CD14-positive monocyte (primary cell): ENCODE measurements at places on chromosomes 7 and 10. TPM values are rescaled to one million over a fixed set of nuclear protein-coding genes. Genes with fewer than 3 reads are reported as not detected.

RAMP3 gene
- not detected for polyA plus RNA-seq

LDB3 gene
- not detected for polyA plus RNA-seq

NKX1-2 gene
- polyA plus RNA-seq: not detected in 2 replicates

TMEM213 gene
- not detected for polyA plus RNA-seq

- H3K36me3 ChIP-seq: no peaks in the 10 kb centered on the region
- peaks cover 31% of the 10 kb centered on the region for H3K27me3 ChIP-seq
- no peak for DNase-seq
- H3K27ac ChIP-seq: no peak overlapping the region
- H3K4me1 ChIP-seq: peaks cover 18% of the 10 kb centered on the region
Measured at GRCh38 chr7:72335561-72336381, 76.4 kb downstream of the CALN1 start.

DNA sequence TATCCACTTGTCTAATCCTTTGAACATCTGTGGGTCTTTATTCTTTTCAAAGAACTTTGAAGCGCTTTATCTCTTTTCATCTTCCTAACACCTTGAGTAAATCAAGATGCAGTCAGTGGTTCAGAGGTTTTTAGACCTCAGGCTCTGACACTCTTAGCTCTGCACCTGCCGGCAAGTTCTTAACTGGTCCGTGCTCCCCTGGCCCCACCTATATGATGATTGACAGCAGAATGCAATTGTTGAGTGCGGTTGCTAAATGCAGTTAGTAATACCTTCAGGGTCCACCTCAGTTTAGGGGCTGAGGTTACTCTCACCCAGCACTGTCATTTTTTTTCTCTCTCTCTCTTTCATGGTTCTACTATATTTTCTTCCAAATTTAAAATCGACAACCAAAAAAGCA lies 854.2 kb upstream of the AUTS2 start:
- DNase-seq: no peak
- H3K27me3 ChIP-seq: no peaks in the 10 kb centered on the region
- H3K4me3 ChIP-seq: no peak overlapping the region
- H3K4me1 ChIP-seq: no peaks in the 10 kb centered on the region
- H3K27ac ChIP-seq: no peak overlapping the region
- H3K36me3 ChIP-seq: no peaks in the 10 kb centered on the region

DNA sequence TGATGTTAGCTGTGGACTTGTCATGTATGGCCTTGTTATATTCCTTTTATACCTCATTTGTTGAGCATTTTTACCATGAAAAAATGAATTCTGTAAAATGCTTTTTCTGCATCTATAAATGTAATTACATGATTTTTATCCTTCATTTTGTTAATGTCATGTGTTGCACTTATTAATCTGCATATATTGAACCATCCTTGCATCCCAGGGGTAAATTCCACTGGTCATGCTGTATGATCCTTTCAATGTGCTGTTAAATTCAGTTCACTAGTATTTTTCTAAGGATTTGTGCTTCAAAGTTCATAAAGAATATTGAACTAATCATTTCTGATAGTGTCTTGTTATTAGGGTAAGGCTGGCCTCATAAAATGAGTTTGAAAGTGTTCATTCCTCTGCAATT lies 31.9 kb upstream of the AHR start:
- H3K27ac ChIP-seq: no peak overlapping the region
- no peaks in the 10 kb centered on the region for H3K36me3 ChIP-seq
- H3K4me3 ChIP-seq: no peak overlapping the region
- no peaks in the 10 kb centered on the region for H3K4me1 ChIP-seq
- no peaks in the 10 kb centered on the region for H3K27me3 ChIP-seq

DNA sequence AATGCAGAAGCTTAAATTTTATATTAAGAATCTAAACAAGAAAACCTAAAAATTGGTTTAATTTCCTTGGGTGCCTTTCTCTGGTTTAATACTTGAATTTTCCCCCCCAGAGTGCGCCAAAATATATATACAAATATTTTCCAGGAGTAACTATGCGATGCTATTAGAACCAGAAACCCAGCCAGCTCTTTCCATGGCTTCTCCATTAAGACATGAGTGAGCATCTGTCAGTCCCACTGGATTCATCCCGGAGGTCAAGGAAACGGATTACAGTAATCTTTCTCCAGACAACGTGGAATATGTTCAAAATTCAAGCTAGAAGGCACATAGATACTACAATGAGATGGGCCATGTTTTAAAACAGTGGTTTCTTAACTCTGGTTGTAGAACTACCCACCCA lies 148.8 kb downstream of the TAX1BP1 start:
- H3K27ac ChIP-seq: no peak overlapping the region
- no peaks in the 10 kb centered on the region for H3K4me1 ChIP-seq
- no peak for DNase-seq

DNA sequence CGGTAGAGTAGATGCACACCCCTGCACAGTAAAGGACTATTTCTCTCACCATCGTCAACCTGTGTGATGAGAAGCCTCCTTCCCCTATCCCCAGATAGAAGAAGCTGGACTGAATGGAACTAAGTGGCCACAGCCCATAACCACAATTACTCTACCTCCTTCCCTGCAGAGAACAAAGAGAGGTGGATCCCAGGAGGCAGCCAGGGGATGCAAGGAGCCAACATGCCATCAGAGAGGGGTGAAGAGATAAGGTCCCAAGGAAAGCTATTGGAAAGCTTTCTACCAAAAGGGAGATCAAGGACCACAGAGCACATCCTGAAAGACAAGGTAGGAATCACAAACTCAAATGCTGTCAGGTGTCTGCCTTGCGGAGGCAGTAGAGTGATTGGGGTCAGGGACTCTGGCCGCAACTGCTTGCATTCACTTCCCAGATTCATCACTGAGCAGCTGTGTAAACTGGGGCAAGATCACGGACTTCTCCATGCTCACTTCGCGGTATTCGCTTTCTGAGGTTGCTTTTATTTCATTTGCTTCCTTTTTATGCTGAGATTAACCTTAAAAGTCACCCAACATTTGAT lies 81.6 kb upstream of the MYO3A start:
- H3K4me1 ChIP-seq: no peaks in the 10 kb centered on the region
- H3K4me3 ChIP-seq: no peak overlapping the region
- no peak for DNase-seq
- H3K36me3 ChIP-seq: no peaks in the 10 kb centered on the region

DNA sequence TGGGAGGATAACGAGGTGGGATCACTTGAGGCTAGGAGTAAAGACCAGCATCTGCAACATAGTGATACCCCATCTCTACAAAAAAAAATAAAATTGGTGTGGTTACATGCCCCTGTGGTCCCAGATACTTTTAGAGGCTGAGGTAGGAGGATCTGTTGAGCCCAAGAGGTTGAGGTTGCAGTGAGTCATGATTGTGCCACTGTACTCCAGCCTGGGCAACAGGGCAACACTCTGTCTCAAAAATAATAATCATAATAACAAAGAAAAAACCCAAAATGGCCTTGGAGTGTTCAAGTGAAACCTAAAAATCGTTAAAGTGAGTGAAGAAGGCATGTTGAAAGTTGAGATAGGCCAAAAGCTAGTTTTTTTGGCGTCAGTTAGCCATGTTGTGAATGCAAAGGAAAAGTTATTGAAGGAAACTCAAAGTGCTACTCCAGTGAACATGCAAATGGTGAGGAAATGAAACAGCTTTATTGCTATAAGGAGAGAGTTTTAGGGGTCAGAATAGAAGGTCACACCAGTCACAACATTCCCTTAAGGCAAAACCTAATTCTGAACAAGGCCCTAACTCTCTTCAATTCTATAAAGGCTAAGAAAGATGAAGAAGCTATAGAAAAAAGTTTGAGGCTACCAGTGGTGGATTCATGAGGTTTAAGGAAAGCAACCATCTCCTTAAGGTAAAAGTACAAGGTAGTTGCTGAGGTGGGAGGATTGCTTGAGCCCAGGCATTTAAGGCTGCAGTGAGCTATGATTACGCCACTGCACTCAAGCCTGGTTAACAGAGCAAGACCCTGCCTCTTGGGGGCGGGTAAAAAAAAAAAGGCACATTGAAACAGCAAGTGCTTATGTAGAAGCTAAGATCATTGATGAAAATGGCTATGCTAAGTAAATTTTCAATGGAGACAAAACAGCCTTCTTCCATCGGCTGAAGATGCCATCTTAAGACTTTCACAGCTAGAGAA lies 45.4 kb upstream of the STOX1 start:
- no peak for DNase-seq
- no peak overlapping the region for H3K27ac ChIP-seq
- H3K27me3 ChIP-seq: no peaks in the 10 kb centered on the region
- peaks cover 77% of the 10 kb centered on the region for H3K36me3 ChIP-seq

GRCh38 chr7:29815181-29816105 lies 9.1 kb downstream of the WIPF3 start:
- DNase-seq: no peak
- H3K27me3 ChIP-seq: peaks cover 32% of the 10 kb centered on the region
- H3K4me1 ChIP-seq: no peaks in the 10 kb centered on the region
- no peaks in the 10 kb centered on the region for H3K36me3 ChIP-seq
- H3K4me3 ChIP-seq: no peak overlapping the region
